ENCODE measurements at places on chromosomes 3 and 15. TPM values are rescaled to one million over a fixed set of nuclear protein-coding genes. Genes with fewer than 3 reads are reported as not detected.

GRCh38 chr3:80549173-80549572 is 781.4 kb upstream of the ROBO1 start:
- no peak overlapping the region for H3K4me3 ChIP-seq
- no peaks in the 10 kb centered on the region for H3K36me3 ChIP-seq
- H3K27ac ChIP-seq, result no peak overlapping the region
- no peak for DNase-seq

- H3K36me3 ChIP-seq, result peaks cover 10% of the 10 kb centered on the region
- no peak overlapping the region for H3K4me3 ChIP-seq
- no peaks in the 10 kb centered on the region for H3K4me1 ChIP-seq
- H3K27me3 ChIP-seq, result no peaks in the 10 kb centered on the region
- H3K27ac ChIP-seq, result no peak overlapping the region
- no peak for DNase-seq
Measured at GRCh38 chr3:160355826-160356225, 43.2 kb downstream of the IFT80 start.

GRCh38 chr3:154904328-154904727 is 175.8 kb upstream of the MME start:
- no peak overlapping the region for H3K27ac ChIP-seq
- no peak overlapping the region for H3K4me3 ChIP-seq
- H3K36me3 ChIP-seq, result no peaks in the 10 kb centered on the region

IQCF5 gene
- not detected for total RNA-seq

GRCh38 chr3:100157685-100158084 is 43.4 kb upstream of the FILIP1L start:
- H3K27me3 ChIP-seq, result no peaks in the 10 kb centered on the region
- H3K4me3 ChIP-seq, result no peak overlapping the region
- no peaks in the 10 kb centered on the region for H3K36me3 ChIP-seq
- no peak for DNase-seq
- peaks cover 21% of the 10 kb centered on the region for H3K4me1 ChIP-seq

- no peaks in the 10 kb centered on the region for H3K36me3 ChIP-seq
- H3K27me3 ChIP-seq, result peaks cover 4% of the 10 kb centered on the region
- no peaks in the 10 kb centered on the region for H3K4me1 ChIP-seq
- no peak overlapping the region for H3K27ac ChIP-seq
- no peak overlapping the region for H3K4me3 ChIP-seq
Measured at GRCh38 chr3:41000471-41000870, 198.8 kb upstream of the CTNNB1 start.

GRCh38 chr3:184461219-184461618 is 81.4 kb downstream of the CHRD start:
- peaks cover 5% of the 10 kb centered on the region for H3K4me1 ChIP-seq
- H3K4me3 ChIP-seq, result no peak overlapping the region
- no peaks in the 10 kb centered on the region for H3K36me3 ChIP-seq
- no peak for DNase-seq

WWTR1 gene
- 181 TPM for total RNA-seq

GRCh38 chr15:77021803-77022381 is 27.0 kb downstream of the PSTPIP1 start:
- no peak for DNase-seq
- H3K27me3 ChIP-seq, result no peaks in the 10 kb centered on the region
- H3K4me1 ChIP-seq, result no peaks in the 10 kb centered on the region
- H3K36me3 ChIP-seq, result no peaks in the 10 kb centered on the region
- H3K4me3 ChIP-seq, result no peak overlapping the region

GRCh38 chr3:71304684-71305083 is 278.8 kb downstream of the FOXP1 start:
- H3K4me3 ChIP-seq, result peak overlapping the region; percentile 24
- H3K36me3 ChIP-seq, result no peaks in the 10 kb centered on the region
- no peak for DNase-seq
- H3K4me1 ChIP-seq, result peaks cover 18% of the 10 kb centered on the region
- H3K27ac ChIP-seq, result no peak overlapping the region
- H3K27me3 ChIP-seq, result no peaks in the 10 kb centered on the region

DAPK2 gene
- total RNA-seq, result 50.3 TPM

GRCh38 chr15:74127255-74127953 is 3.0 kb upstream of the ISLR2 start:
- H3K4me1 ChIP-seq, result peaks cover 31% of the 10 kb centered on the region
- peak overlapping the region; percentile 34 for H3K4me3 ChIP-seq
- H3K27ac ChIP-seq, result no peak overlapping the region
- no peaks in the 10 kb centered on the region for H3K36me3 ChIP-seq
- no peak for DNase-seq
- peaks cover 19% of the 10 kb centered on the region for H3K27me3 ChIP-seq

DNA sequence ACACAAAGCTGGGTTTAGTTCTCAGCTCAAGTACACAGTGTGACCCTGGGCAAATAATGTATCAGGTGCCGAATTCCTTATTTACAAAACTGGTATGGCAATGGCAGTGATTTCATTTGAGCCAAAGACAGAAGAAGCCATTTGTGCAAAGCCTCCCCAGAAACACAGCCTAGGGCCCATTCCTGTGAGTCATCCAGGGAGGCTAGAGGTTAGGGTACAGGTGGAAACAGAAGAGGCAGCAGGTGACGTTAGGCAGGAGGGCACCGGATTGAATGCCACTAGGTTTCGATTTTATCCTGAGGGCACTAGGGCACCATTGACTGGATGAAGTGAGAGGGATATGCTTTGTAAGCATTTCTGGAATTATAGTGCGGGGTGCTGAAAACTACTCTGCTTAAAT is 766.9 kb upstream of the NR2F2 start:
- H3K36me3 ChIP-seq, result no peaks in the 10 kb centered on the region
- no peak overlapping the region for H3K4me3 ChIP-seq
- no peaks in the 10 kb centered on the region for H3K4me1 ChIP-seq
- no peak for DNase-seq

DNA sequence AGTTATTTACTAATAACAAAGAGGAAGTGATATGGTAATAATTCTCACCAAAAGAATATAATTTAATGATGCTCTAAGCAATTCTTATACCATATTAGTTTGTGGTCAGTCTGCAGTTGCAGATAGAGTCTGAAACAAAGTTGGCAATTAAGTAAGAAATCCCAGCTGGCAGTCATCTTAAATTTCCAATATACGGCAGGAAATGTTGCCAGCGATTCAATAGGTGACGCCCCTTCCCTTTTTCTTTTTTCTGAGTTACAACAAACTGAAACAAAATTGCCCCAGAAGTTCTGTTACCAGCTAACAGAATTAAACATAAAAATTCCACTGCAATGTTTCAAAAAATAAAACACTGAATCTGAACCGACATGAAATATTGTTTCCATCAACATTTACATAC is 26.7 kb downstream of the LRRFIP2 start:
- no peaks in the 10 kb centered on the region for H3K27me3 ChIP-seq
- no peak overlapping the region for H3K27ac ChIP-seq
- no peaks in the 10 kb centered on the region for H3K36me3 ChIP-seq

ACP3 gene
- 12.3 TPM for total RNA-seq

- H3K4me1 ChIP-seq, result peaks cover 8% of the 10 kb centered on the region
- no peaks in the 10 kb centered on the region for H3K36me3 ChIP-seq
- no peaks in the 10 kb centered on the region for H3K27me3 ChIP-seq
- no peak for DNase-seq
- no peak overlapping the region for H3K4me3 ChIP-seq
Measured at GRCh38 chr15:73784291-73784690, 31.1 kb upstream of the INSYN1 start.

DNA sequence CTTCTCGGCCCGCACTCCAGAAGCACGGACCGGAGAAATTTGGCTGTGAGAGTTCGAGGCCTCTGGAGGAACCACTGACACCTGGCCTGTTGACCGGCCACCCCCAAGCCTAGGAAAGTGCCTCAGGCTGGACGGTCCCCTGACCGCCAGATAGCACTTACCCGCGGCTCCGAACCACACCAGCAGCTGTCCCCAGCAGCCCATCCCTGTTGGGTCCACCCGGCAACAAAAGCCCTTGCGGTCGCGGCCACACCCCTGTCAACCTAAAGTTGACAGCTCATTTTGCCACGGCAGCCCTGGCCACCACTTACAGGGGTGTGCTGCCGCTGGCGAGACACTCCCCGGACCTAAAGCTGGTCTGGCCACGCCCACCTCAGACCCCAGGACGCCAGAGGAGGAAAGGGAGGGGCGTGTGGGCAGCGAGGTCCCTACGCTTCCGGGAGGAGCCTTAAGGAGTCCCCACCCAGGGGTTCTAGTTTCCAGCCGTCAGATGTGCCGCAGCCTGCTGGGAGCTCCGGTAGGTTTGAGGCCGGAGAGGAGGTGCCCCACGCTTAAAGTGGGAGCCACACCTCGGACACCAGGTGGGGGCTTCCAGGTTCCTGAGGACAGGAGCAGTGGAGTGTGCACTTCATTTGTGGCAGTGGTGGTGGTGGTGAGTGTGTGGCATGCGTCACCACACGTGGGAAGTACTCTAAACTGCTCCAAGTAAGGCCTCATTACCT is at the start of gene LTK:
Gene LTK (minus strand): TSS at position 322 of the 722 bp plus-strand sequence. CDS start 118 bp downstream, at position 204.
- peaks cover 5% of the 10 kb centered on the region for H3K36me3 ChIP-seq
- no peak within 1 kb of the TSS for H3K27ac ChIP-seq
- no peak for DNase-seq
- peak within 1 kb of the TSS; percentile 35 for H3K4me3 ChIP-seq

DNA sequence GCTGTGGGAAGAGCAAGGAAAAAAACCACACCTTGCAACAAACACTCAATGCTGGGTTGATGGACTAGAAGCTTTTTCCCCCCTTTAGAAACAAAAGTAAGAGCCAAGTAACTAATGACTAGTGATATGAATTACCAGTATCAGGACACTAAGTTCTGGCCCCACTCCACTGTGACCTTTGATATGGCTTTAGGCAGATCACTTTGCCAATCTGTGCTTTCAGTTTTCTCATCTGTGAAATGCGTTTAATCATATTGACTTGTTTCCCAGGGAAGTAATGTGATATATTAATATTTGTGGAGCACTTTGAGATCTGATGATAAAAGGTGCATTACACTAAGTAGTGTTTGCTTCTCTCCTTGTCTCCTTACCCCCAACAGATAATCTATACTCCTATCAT is 319.3 kb upstream of the SATB1 start:
- no peaks in the 10 kb centered on the region for H3K4me1 ChIP-seq
- H3K27ac ChIP-seq, result no peak overlapping the region
- no peaks in the 10 kb centered on the region for H3K36me3 ChIP-seq
- no peak for DNase-seq
- no peaks in the 10 kb centered on the region for H3K27me3 ChIP-seq

DNA sequence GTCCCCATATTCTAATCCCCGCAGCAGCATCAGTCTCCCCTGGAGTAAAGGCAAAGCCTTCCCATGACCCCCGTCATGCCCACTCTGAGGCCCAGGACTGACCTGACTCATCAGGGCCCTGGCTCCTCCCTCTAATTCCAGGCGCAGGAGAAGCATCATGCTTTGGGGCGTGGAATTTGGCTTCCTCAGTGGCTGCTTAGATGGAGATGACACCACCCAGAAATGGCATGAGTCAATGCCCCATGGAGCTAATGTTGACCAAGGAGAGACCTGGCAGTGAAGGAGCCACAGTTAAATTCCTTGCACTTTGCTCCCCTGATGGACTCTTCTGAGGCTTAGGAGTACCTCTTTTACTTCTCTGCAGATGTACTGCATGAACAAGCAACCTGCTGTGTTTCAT is 204.2 kb upstream of the PROK2 start:
- H3K4me1 ChIP-seq, result no peaks in the 10 kb centered on the region
- no peak for DNase-seq
- H3K27me3 ChIP-seq, result no peaks in the 10 kb centered on the region
- H3K4me3 ChIP-seq, result no peak overlapping the region
